ENCODE measurements at places on chromosomes 7 and 10. TPM values are rescaled to one million over a fixed set of nuclear protein-coding genes. Genes with fewer than 3 reads are reported as not detected.
A peak's percentile ranks its signal among the peaks of the same experiment; 100 is the strongest.

DNA sequence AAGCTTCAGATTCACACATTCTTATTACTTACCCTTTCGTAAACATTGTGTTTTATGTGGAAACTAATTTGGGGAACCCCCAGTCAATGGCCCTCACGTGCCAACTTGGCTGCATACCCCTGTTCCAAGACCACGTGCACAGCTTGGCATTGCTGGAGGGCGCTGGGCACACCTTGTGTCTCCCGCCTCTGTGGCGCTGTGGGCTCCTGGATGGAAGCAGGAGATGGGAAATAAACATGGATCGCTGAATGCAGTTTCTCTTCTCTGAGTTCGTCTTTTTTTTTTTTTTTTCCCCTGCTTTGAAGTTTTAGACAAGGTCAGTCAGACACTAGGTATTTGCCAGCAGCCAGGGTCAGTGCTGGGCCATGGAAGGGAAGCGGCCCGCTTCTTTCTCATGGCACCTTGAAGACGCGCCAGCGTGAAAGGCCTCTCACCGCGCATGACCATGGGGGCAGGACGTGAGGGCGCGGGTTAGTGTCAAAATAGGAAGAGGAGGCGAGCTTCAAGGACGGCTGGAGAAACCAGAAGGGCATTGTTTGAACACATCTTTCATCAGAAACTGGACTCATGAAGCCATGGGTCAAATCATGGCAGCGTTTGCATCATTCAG is 27.3 kb downstream of the BNIP3 start:
- DNase-seq: no peak

DNA sequence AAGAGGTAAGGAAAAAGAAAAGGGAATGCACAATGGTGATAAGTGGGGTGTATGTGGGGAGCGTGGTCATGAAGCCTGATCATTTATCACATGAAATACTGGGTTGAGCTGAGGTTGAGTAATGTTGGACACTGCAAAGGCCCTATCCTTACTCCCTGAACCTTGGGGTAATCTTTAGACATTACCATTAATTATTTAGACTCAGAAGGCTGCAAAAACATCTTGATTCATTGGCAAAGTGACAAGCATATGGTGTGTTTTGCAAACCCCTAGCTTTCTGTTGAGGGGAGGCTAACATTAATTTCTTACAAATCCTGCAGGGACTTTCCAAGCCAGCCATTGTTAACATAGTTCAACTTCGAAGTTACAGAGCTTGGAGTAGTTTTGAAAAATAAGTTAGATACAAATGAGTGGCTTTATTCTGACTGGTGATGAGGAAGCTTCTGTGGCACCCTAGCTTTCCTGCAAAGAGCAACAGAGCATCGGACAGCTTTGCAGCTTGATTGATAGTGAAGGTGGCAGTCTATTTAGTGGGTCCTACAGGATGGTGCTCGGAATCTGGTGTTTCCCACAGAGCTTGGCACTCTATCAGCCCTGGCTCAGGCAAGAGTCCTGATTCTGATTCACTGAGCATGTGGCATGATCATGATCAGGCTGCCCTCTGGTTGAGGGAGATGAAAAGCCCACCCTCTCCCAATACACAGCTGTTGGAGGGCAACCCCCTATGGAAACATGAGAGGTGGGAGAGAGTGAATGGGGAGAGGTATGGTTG is 153.7 kb upstream of the NPVF start:
- DNase-seq: no peak

DNA sequence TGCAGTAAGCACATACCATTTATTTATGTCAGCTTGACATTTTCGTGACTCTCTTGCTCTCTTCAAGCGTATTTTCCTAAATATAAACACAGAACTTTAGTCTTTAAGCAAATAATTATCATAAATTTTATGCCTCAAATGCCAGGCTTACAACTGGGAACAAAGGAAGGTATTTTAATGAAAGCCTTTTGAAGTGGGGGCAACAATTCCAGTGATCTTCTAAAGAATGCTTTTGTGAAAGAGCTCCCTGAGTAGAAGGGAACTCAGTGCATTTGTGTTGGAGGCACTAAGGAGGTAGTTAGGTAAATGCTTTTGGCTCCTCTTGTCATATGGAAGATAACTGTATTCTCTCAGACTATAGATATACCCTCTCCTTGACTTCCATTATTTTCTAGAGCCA is 104.9 kb downstream of the VPS50 start:
- no peak for DNase-seq

GRCh38 chr7:118312051-118312450 is 87.5 kb downstream of the ANKRD7 start:
- no peak for DNase-seq

GRCh38 chr7:76357475-76358010 is 1.2 kb downstream of the YWHAG start:
- DNase-seq: no peak

DNA sequence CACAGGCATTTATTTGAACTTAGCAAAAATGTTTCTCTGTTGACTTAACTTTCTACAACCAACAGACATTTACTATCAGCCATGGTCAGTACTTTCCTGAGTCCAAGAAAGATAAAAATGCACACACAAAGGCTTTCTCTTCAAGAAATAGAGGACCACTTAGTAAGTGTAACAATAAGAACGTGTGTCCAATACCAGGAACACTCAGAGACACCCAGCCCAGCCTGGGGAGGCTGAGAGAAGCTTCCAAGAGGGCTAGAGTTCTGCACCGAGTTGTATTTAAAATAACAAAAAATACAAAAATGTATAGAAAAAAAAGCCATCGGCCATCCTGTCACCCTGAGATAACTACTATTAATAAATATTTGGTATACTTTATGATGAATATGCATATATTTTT is 35.8 kb downstream of the VSTM4 start:
- DNase-seq: no peak

- DNase-seq: no peak
Observed at GRCh38 chr10:59627366-59628018, 82.2 kb downstream of the SLC16A9 start.

GRCh38 chr7:138699661-138700060 is 1.5 kb downstream of the SVOPL start:
- DNase-seq: no peak

DNA sequence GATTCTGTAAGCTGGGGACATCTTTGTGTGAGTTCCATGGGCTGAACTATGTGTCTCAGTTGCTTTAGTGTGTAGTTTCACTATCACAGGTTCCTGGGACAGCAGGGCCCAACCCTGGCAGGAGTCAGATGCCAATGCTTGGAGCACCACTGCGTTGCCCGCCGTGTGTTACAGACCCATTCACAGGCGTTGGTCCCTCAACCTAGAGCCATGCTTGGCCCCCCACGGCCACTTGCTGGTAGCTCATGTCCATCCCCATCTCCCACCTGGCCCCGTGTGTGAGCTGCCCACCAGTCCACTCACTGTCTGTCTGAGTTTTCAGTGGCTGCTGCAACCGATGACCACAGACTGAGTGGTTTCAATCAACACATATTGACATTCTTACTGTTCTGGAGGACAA is 546.9 kb downstream of the TCERG1L start:
- DNase-seq: no peak

DNA sequence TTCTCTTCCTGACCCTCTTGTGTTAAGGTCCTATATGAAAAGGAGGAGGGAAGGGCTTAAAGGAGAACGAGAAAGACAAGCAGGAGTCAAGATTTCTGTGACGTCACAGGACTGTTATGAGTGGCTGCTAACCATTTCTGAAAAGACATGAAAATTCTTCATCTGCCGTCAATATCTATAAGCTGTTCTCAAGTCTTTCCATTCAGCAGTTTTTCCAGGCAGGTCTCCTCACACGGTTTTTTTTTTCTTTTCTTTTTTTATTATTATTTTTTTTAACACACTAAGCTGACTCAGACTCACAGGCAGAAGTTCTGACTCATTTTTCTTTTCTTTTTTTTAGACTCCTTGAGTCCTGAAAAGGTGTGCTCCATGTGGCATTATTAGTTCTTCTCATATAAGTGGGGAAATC is 72.0 kb downstream of the DGKI start:
- no peak for DNase-seq

GRCh38 chr10:71349406-71349805 is 30.3 kb downstream of the SLC29A3 start:
- DNase-seq: no peak

GRCh38 chr7:5296611-5297226 is 14.0 kb downstream of the SLC29A4 start:
- DNase-seq: no peak

DNA sequence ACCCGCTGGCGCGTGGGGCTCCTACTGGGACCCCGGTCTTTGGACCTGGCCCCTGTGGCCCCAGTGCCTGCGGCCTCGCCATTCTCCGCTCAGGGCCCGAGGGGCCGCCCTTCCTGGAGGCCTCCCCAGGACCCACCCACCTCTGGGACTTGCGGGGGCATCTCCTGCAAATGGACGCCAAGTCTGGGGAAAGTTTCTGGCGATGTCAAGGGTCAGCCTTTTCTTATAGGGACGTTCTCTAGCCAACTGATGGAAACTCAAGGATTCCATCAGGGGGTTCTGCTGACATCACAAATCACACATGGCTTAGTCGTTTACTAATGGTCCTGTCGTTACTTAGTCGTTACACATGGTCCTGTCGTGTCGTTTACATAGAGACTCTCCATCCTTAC is 57.7 kb upstream of the RHOBTB1 start:
- no peak for DNase-seq

- DNase-seq: no peak
Observed at GRCh38 chr7:119623427-119623826, 649.5 kb upstream of the KCND2 start.

- DNase-seq: no peak
Observed at GRCh38 chr10:95035332-95036295, 33.7 kb downstream of the CYP2C8 start.

GRCh38 chr7:66399566-66399965 is 194.4 kb downstream of the TPST1 start:
- DNase-seq: no peak

DNA sequence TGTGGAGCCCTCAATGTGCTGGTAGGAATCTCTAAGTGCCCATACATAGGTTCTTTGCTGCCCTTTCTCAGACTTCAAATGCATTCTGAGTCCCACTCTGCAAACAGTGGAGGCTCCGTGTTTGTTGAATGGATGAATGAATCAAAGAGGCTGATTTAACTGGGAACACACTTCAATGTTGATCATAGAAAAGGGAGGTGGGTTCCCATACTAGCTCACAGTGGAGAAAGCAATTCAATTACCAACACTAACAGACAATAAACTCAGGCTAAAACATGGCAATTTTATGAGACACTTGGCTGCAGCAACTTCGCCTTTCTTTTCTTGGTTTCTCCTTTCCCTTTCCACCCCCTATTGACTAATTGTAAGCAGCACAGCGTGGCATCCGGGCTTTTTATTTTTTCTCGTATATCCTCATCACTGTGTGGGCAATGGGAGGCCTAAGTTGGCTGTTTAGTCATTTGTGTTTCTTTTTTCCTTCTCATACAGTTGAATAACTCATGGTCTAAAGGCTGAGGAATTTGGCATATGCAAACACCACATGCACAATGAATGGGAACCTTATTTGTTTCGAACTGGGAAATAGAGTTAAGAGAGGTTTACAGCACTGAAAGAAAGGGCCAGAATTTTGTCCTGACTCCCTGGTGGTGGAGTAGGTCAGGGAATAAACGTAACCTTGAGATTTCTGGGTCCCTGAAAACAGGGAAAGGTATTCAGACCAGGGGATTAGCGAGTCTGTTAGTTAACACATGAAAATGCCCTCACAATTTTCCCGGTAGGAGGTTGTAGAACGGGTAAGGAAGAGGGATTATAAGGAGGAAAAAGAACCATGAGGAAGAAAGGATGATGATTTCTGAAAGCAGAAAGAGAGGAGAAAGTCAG is 858.5 kb downstream of the KCNMA1 start:
- peak; percentile 8 for DNase-seq

DNA sequence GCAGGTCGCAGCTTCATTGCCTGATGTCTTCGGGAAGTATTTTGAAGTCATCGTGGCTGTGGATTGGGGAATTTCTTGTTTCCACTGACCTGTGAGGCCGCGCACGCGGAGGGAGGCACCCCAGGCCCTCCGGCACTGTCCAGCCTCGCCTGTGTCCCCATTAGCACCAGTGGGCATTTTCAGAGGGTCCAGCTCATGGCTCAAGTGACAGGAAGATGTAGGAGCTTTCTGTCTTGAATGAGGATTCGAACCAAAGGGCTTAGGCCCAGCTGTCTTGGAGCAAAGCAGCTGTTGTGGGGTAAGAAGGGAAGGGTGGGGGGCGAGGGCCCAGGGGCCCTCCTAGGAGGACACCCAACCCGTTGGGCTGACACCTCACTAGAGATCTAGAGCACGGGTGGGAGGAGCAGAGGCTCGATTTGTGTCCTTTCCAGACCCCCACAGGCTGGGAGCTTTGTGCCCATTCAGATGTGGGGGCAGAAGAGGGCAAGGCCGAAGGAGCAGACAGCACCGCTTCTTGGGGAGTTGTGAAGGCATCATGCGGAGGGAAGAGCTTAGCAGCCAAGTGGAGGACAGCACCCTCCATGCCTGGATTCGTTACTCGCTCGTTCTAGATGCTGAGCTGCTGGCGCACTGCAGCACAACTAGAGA is 914 bp downstream of the ZNF37A start:
- DNase-seq: no peak

- DNase-seq: no peak
Observed at GRCh38 chr7:76997381-76998284, 34.5 kb downstream of the SPDYE17 start.

DNA sequence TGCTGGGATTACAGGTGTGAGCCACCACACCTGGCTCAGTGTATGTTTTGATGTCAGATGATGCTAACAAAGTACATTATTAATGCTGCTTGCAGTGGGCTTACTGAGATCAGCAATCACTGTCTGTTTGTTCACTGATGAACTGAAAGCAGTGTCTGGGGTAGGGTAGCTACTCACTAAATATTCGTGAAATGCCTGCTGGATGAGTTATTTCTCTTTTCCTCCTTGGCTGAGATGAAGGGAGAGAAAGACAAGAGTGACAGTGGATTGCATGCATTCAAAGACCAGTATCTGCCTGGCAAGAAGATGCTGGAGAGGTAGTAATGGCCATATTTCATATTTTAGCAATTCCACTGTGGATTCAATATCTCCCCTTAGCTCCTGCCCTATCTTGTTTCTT is 32.3 kb downstream of the FAM107B start:
- no peak for DNase-seq

DNA sequence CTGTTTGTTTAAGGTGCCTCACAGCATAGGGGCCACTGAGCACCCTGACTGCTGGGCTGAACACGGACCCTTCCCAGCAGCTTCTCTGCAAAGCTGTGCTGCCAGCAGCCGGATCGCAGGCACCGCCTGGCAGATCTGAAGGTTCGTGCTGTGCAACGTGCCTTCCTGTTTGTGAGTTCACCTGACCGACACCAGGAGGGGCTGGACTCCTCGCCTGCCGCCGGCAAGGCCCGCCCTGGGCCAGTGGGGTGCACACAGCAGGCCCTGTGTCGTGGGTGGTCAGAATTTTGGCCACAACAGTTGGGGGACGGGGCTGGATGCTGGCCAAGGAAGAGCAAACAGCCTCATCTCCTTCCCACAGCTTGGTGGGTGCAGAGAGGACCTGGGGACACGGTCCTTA is 12.6 kb downstream of the CYP2W1 start:
- no peak for DNase-seq

ANKRD2 gene
- polyA plus RNA-seq: 0.47 TPM

EPHB6 gene
- 21.0 TPM for polyA plus RNA-seq

ZP3 gene
- 16.2 TPM for polyA plus RNA-seq

TSPAN12 gene
- 158 TPM for polyA plus RNA-seq

FKBP6 gene
- not detected for polyA plus RNA-seq

TMEM254 gene
- polyA plus RNA-seq: 49.6 TPM

FAM25A gene
- not detected for polyA plus RNA-seq

GIMAP2 gene
- polyA plus RNA-seq: 7.6 TPM

ELAPOR2 gene
- polyA plus RNA-seq: 5.9 TPM

RNLS gene
- polyA plus RNA-seq: 15.9 TPM

CHAT gene
- not detected for polyA plus RNA-seq

TRIM73 gene
- polyA plus RNA-seq: 13.5 TPM

C10orf53 gene
- polyA plus RNA-seq: not detected

NSMCE4A gene
- 80.9 TPM for polyA plus RNA-seq

MACC1 gene
- 11.1 TPM for polyA plus RNA-seq

TRIM74 gene
- polyA plus RNA-seq: 0.92 TPM

GHRHR gene
- polyA plus RNA-seq: 0.55 TPM

NANOS1 gene
- 3.2 TPM for polyA plus RNA-seq

All from left renal cortex interstitium (tissue), 4 donors.